ENCODE measurements at places on chromosomes 5 and 9.

GRCh38 chr5:68116868-68117411, 98.6 kb upstream of the PIK3R1 start:
- no peak for DNase-seq

- no peak for DNase-seq
Measured at GRCh38 chr9:131299961-131300347, 10.4 kb downstream of the PLPP7 start.

DNA sequence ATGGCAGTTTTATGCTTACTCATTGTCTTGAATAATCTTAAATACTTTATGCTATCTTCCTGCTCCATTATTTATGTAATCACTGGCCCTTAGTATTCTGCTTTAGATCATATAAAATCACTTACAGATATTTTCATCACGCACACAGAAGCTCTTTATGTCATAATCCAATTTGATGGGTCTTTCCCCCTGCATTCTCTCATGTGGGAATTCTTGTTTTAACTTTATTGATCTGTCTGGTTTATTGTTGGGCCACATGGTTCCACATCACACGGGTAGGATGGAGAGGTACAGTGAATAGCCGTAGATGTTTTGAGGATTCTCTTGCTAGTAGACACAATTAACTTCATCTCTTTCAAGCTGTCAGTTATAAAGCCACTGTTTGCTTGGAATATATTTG, 27.0 kb downstream of the PLPPR1 start:
- DNase-seq = no peak

DNA sequence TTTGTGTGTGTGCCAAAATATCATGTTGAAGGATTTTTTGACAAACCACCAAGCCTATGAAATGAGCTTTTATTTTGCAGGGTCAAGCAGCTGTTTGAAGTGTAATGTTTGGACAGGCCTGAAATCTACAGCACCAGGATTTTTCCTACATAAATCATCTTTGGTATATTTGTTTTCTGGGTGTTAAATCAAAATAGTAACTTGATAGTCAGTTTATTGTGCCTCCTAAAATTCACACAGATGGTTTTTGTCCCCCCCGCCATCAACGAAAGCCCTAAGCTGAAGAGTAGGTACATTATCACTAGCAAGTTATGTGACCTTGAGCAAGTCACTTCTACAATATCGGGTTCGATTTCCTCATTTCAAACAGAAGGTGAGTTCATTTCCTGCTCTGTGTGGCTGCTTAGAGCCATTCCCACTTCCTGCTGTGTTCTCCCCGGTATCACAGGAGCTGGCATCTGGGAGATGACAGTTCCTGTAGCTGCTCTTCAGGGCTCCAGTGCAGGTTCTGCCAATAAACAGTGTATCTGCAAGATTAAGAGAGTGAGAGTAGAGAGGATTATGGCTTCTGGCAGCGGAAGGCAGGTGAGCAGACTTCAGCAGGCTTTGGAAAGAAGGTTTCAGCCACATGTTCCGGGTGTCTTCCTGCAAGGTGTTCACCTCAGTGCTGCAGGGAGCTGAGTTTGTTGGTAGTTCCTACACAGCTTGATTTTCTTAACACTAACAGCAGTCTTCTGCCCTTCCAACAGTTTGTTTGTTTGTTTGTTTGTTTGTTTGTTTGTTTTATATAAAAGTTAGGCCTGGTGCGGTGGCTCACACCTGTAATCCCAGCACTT, 48.4 kb upstream of the GNE start:
- no peak for DNase-seq

DNA sequence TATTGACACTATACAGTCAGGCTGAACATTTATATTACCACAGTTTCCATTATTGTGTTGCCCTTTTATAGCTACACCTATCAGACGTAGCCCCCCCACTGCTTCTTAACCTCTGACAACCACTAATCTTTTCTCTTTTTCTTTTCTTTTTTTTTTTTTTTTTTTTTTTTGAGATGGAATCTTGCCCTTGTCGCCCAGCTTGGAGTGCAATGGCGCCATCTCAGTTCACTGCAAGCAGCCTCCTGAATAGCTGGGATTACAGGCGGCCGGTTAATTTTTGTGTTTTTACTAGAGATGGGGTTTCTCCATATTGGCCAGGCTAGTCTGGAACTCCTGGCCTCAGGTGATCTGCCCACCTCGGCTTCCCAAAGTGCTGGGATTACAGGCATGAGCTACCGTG, 75.4 kb downstream of the UHRF2 start:
- no peak for DNase-seq

- DNase-seq = no peak
Measured at GRCh38 chr5:170752257-170753215, 31.0 kb upstream of the GABRP start.

- no peak for DNase-seq
Measured at GRCh38 chr9:88536951-88537760, 2.2 kb downstream of the NXNL2 start.

DNA sequence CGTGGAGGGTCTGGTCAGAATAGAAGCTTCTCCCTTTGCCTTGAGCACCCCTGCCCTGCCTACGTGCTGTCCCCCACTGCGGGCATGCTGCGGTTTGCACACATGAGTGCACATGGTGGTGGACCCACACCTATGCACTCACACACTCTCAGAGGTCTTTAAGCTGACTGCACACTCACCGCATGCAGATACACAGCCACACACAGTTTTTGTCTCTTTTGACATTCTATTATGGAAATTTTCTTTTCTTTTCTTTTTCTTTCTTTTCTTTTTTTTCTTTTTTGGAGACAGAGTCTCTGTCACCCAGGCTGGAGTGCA, 584 bp upstream of the ARID3C start:
- no peak for DNase-seq

DNA sequence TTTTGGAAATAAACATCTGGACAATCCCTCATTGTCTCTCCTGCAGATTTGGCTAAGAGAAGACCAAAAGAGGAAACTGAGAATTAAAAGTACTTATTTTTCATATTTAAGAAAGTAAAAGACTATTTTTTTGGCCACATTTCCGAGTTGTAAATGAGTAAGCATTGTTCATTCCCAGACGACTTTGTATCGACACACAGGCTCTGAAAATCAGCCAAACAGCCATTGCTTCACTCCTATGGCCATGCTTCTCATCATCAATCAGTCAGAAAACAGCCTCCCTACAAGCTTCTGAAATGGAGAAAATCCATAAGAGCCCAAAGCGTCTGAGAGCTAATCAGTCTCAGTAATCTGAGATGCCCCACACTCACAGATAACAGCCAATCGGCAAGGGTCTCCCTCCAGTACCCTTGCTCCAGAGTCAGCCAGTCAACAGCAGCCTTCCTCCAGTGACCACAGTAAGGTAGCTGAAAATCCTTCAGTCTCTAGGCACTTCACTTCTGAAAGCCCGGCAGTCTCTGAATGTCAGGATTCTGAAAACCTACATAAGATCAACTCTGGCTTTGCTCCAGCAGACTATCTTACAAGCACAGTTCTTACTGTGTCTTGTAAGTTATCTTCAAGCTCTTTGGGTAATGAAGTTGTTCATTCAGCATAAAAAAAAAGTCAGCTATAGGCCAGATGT, 30.9 kb downstream of the CDO1 start:
- no peak for DNase-seq

GRCh38 chr9:16289639-16290038, 580.8 kb downstream of the BNC2 start:
- DNase-seq = no peak

DNA sequence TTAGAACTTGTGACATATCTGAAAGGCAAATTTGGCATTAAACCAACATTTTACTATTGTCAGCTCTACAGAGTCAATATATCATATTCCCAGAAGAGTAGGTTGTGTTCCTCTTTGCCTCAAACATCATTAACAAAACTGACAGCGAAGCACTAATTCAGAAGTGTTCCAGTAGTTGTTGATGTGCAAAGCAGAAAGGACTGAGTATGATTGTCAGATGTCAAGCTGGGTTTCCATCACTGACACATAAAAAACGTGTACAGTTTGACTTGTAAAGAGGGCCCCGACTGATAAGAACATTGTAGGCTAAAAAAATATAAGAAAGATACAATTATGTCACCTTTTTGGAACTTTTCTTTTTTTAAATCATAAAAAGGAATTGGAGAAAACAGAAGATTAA, 101.5 kb upstream of the ZNF608 start:
- no peak for DNase-seq

GRCh38 chr5:157046041-157046440, 12.9 kb downstream of the HAVCR1 start:
- no peak for DNase-seq

GRCh38 chr9:20684875-20685696, 1.0 kb downstream of the FOCAD start:
- DNase-seq = no peak

All from stimulated activated CD4-positive, alpha-beta T cell treated with anti-CD3 and anti-CD28 coated beads, Interleukin-15, amount 100 ng/mL, for 1 hour (primary cell).